ENCODE measurements at places on chromosomes 1 and 21.
A peak's percentile ranks its signal among the peaks of the same experiment; 100 is the strongest.

DNA sequence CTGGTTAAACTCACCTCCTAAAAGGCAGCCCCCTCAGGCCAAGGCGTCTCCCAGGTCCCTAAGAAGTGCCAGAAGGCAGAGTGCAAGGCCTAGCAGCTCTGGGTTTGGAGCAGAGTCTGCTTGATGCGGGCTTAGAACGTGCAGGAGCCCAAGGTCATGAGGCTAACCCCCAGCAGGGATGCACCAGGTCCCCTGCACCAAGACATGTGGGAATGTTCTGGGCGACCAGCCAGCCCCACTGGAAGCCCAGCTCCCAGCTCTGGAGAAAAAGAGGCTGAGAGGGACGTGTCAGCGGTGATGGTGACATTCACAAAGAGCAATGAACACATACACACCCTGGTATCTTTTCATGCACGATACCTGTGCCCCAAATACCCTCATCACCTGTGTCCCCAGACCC lies 5.1 kb downstream of the LRRN2 start:
- no peak for DNase-seq

GRCh38 chr21:29007810-29008209 lies 11.3 kb downstream of the RWDD2B start:
- DNase-seq, result no peak

GRCh38 chr1:153057375-153057774 lies at the start of gene SPRR2A:
Gene SPRR2A (minus strand): TSS chr1:153057512. CDS start chr1:153056735, 777 bp downstream.
- no peak for DNase-seq

GRCh38 chr21:44758141-44758561 lies 43.5 kb downstream of the UBE2G2 start:
- DNase-seq, result no peak

DNA sequence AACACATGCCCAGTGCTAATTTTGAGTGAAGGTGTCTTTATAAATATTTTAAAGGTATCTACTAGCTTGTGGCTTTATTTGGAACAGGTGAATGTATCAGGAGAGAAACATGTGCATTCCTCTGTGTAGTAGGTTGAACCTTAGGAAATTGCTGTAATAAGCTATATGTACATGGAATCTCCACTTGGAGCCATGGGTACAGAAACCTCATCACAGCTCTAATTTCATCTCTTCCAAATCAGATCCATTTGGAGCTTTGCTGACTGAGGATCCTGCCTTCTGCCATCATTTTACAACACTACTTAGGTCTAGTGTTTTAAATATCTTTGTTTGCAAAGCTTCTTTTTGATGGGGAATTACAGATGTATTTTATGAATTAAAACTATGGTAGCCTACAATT lies 2.1 kb downstream of the KCNK2 start:
- no peak for DNase-seq

DNA sequence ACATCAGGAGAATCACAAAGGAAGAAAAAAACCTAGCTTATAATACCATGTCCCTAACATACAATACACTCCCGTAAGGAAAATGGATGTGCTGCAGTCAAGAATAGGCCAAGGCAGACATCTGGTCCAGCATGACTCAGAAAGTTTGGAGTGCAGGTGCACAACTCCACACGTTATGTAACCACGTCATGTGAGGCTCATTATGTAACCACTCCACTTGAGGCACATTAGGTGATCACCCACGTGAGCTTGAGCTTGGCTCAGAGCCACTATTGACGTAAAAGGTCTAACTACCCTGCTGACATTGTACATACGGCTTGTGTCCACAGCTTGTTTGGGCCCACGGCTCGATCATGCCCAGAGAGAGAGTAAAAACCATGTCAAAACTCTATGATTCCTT lies 99.8 kb upstream of the C1orf21 start:
- DNase-seq, result no peak

DNA sequence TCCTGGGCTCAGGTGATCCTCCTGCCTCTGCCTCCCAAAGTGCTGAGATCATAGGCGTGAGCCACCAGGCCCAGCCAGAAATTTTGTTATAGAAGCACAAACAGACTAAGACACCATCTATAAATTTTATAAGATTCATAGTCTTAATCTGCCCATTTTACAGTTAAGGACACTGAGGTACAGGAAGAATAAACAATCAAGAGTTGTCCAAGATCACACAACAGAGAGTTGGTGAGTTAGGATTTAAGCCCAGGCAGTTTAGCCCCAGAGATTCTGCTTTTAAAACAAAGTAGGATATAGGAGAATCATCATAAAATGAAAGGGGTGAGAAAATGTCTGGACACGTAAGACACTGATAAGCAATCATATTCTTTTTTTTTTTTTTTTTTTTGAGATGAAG lies 6.8 kb downstream of the TEX46 start:
- DNase-seq, result no peak

DNA sequence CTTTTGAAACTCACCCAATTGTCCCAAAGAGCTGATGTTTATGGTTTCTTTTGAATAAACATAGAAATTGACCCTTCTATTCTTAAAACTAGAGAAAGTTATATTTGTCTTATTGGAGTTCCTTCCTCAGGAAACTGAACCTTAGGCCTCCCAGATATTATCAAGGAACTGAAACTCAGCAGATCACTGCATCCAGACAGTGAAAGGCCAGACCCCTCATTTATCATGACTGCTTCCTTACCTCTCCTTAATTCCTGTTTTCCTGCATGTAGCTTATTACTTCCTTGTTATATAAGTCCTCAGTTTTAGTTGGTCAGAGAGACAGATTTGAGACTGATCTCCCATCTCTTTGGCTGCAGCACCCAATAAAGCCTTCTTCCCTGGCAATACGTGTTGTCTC lies 27.5 kb downstream of the SLC22A15 start:
- no peak for DNase-seq

DNA sequence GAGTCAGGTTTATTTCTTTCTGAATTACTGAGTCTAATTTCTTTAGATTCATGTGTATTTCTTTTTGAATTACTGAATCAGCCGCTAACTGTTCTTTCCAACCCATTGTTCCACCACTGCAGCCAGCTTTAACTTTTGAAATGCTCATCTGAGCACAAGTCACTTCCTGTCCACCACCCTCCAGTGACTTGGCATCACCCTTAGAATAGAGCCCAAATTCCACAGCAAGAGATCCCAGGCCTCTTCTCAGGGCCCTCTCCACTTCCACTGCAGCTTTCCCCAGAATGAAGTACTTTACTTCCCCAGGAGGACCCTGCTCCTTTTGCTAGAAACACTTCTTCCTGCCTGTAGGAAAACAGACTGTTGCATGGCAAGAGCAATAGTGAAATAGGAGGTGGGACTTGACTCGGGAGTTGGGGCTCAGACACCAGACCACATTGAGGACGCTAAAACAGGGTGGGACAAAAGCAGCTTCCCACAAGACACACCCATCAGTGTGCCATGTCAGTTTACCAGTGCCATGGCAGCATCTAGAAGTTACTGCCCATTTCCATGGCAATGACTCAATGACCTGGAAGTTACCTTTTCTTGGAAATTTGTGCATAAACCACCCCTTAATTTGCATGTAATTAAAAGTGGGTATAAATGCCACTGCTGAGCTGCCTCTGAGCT lies 56.5 kb upstream of the ADAR start:
- DNase-seq, result no peak

DNA sequence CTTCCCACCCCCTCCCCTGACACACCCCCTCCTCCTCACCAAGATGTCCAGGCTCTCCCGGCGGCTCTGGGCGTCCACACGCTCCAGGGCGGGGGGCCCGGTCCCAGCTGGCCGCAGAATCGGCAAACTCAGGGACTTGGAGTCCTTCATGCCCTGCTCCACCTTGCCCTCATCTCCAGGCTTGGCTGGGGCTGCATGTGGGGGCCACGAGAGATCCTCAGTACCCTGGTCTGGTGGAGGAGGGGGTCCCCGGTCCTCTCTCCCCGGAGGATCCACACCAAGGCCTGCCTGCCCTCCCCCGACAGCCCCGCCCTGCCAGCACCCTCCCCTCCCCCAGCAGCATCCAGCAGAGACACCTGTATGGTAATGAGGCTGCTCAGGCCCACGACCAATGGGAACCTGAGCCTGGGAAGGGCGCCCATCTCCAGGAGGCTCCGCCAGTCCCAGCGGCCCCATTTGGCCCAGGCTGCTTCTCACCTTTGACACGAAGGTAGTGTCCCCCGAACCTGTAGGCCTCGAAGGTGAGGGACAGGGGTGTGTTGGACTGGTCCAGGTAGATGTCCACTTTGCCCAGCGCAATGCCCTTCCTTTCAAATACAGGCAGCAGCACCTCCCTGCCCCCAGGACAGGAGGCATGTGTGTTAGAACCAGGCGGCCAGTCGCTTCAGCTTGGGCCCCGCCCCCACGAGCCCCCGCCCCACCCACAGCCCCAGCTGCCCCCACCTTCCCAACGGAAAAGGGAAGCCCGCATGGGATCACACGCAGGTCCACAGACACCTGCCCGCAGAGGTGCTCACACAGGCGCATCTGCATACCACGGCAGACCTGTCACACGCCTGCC lies 8.2 kb upstream of the TNFRSF25 start:
- DNase-seq, result no peak

GRCh38 chr1:53625049-53625448 lies 113.9 kb downstream of the GLIS1 start:
- DNase-seq, result no peak

DNA sequence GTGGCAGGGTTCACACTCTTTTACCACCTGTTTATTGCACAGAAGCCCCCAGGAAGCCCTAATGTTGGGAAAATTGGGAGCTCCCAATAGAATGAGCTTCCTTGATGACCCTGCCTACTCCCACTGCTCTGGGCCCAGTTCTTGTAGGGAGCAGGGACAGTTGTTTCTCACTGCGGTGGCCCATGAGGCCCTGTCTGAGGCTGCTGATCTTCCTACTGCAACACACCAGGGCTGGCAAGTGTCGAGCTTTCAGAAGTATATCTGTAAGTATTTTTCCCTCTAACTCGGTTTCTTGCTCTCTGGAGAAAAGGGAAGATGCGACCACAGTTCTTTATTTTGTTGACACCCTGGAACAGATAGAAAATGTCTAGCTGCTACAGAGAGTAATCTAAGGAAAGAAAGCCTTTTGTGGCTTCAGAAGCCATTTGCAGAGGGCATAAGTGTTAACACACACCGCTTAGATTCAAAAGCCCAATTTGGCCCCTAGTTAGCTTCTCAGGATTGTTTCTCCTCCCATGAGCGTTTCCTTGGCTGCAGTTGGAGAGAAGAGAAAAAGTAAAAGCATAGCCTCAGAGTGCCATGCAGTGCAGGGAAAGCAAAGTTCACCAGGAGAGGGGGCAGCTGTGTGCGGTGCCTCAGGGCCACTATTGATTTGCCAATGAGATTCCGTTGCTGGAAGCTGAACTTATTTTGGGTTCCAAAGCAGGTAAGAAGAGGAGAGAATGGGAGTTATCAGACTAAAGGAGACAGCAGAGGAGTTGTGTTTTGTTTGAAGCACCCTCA lies 102.6 kb downstream of the SELENOF start:
- DNase-seq, result no peak

- no peak for DNase-seq
Measured at GRCh38 chr1:66357478-66358197, 176.3 kb upstream of the SGIP1 start.

DNA sequence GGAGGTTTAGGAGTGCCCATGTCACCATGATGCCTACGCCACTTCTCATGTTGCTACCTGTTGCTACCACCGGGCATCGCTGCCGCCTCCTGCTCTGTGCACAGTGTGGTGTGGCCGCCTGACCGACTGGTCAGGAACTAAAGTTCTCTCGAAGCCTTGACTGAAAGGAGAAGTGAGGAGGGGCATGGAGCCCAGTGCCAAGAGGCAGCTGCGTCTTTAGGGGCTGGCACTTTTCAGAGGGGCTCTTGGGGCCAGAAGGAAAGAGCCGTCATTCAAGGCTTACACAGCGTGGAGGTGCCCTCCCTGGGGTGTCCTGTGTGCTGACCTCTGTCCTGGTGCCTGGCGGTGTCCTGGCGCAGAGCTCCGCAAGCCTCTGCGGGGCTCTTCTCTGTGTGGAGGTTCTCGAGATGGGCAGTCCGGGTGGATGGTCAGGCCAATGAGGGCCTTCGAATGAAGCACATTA lies 57.2 kb downstream of the ADARB1 start:
- no peak for DNase-seq

- no peak for DNase-seq
Measured at GRCh38 chr1:85663382-85663781, 44.9 kb downstream of the ZNHIT6 start.

- DNase-seq, result peak; percentile 6
Measured at GRCh38 chr21:26732432-26733221, 112.6 kb downstream of the ADAMTS1 start.

DNA sequence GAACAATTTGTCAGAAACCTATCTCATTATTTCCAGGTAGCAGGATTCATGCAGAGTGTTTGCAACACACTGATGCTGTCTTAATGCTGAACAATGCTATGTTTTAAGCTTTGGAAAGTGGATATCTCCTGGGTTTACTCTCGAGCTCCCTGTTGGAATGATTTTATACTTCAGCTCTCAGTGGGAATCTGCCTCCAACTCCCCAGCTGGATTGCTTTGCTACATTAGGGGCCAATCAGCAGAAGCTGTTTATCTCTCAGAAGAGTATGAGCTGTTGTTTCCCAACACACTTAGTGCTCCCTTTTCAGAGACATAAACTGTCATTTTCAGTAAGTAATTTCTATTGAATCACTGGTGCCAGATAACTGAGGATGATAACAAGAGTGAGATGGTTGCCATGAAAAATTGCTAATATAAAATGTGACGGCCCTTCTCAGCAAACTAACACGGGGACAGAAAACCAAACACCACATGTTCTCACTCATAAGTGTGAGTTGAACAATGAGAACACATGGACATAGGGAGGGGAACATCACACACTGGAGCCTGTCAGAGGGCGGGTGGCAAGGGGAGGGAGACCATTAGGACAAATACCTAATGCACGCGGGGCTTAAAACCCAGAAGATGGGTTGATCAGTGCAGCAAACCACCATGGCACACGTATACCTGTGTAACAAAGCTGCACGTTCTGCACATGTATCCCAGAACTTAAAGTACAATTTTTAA lies 265.9 kb upstream of the RUNX1 start:
- DNase-seq, result no peak

DNA sequence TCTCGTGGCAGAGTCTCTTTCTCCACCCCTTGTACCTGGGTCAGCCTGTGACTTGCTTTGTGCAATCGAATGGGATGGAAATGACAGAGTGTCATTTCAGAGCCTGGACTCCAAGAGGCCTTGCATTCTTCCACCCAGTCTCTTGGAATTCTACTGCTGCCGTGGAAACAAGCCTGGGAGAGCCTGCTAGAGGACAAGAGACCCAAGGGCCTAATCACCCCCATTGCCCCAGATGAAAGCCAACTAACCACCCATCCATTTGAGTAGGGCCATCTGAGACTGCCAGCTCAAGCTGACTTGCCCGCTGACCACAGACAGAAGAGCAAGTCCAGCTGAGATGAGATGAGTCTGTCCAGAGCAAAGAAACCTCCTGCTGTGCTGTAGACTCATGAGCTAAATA lies 201.6 kb downstream of the PTPRU start:
- DNase-seq, result no peak

GRCh38 chr1:53543130-53543777 lies 84.1 kb downstream of the DMRTB1 start:
- no peak for DNase-seq

DNA sequence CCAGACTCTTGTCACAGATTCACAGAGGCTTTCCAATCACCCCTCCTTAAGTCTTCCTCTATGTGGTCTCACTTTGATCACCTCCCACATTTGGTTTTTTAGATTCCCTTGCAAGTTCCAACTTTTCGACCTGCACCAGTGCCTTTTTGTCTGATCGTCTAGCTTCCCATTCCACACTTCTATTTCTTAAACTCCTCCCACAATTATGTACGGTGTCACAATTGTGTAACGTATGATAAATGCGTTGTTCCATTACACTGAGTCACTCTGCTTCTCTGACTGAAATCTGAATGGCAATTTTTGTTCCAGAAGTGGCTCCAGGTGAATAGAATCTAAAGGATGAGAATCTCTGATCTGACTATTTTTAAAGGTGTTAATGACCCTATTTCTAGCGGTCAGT lies 320.1 kb downstream of the LMX1A start:
- DNase-seq, result no peak

- no peak for DNase-seq
Measured at GRCh38 chr21:25750085-25750484, 15.3 kb downstream of the GABPA start.
